Occipital lobe (tissue), 3 donors: ENCODE measurements at places on chromosomes 2 and 18. TPM values are rescaled to one million over a fixed set of nuclear protein-coding genes. Genes with fewer than 3 reads are reported as not detected.

NABP1 gene
- total RNA-seq: 9.2 TPM

ANKRD44 gene
- total RNA-seq: 170 TPM

SKA1 gene
- total RNA-seq: 2.3 TPM

MEIS1 gene
- total RNA-seq: 20.7 TPM

DSC2 gene
- total RNA-seq: 5.9 TPM
